ENCODE measurements at places on chromosomes 3 and 15.

GRCh38 chr3:179882292-179882691, 154.4 kb downstream of the PEX5L start:
- DNase-seq, result no peak

DNA sequence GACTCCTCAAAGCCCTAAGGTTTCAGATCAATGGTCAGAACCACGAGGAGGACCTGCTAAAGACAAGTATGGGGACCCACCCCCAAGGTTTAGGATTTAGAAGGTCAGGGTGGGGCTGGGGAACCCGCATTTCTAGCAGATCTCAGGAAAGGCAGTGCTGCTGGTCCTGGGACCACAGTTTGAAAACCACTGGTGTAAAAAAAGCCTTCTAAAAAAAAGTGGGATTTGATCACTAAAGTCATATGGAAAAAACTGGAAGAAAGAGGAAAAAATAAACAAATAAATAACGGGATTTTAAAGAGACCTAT, 832 bp downstream of the SLC41A3 start:
- no peak for DNase-seq

GRCh38 chr3:167854846-167855245, 119.3 kb downstream of the SERPINI1 start:
- no peak for DNase-seq

DNA sequence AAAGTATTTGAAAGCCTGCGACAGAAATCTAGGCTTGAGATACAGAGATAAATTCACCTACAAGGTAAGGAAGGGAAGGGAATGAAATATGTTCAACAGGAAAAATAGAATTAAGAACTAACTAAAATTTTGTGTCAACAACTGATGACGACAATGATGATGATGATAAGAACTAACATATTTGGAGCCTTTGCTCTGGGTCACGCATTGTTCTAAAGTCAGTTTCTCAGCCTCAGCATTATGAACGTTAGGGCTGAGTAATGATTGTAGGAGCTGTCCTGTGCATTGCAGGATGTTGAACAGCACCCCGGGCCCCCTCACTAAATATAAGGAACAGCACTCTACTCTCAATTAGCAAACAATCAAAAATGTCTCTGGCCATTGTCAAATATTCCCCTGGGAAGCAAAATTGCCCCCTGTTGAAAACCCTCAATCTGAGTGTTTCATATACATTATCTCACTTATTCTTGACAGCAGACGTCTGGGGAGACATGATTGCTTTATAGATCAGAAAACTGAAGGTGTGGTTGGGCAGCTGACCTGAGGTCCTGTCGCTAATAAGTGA, 88.5 kb downstream of the ERC2 start:
- DNase-seq, result no peak

- DNase-seq, result no peak
Observed at GRCh38 chr3:106466881-106467280, 598.1 kb upstream of the CBLB start.

DNA sequence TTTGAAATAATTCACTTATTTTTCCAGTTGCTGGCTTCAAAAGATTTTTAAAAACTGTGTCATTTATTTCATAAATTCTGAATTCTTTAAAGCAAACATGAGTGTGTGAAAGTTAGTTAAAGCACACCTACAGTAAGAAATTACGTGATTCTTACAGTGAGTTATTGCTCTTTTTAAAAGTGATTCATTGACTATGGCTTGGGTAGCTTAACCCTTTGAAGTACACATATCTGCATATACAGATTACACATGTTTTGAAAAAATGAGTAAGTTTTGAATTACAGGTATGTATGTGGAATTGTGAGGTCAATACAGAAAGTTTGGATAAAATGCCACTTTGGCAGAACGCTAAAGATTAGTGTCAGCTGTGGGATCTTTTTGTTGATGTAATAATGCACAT, 64.5 kb upstream of the MBNL1 start:
- DNase-seq, result no peak

- no peak for DNase-seq
Observed at GRCh38 chr15:74399100-74399499, 31.7 kb upstream of the CYP11A1 start.

- DNase-seq, result no peak
Observed at GRCh38 chr15:48643776-48644466, 1.6 kb downstream of the FBN1 start.

- DNase-seq, result no peak
Observed at GRCh38 chr15:29220852-29221251, 48.8 kb downstream of the NSMCE3 start.

GRCh38 chr15:39304201-39304841, 276.6 kb upstream of the THBS1 start:
- no peak for DNase-seq

- DNase-seq, result no peak
Observed at GRCh38 chr3:97823046-97824004, 1.5 kb downstream of the CRYBG3 start.

- DNase-seq, result no peak
Observed at GRCh38 chr3:182370949-182371348, 422.4 kb upstream of the ATP11B start.

DNA sequence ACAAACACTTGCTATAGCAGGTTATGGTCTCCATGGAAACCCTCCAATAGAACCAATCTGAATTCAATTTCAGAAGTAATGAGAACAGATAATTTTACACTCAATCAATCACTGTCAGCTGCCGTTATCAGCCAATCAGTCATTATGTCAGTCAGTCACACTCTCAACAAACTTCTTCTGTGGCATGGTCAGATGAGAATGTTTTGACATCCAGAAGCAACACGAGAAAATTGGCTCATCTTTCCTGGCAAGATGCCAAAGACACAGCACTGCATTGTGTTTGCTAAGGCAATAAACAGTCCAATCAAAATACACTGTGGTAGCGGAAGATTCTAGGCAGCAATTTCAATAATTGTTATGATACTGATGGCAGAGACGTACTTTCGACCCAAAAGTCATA, 190.7 kb downstream of the RORA start:
- DNase-seq, result no peak

- DNase-seq, result no peak
Observed at GRCh38 chr15:86773736-86774135, 694.1 kb downstream of the AGBL1 start.

GRCh38 chr15:57559875-57560274, 31.8 kb upstream of the MYZAP start:
- no peak for DNase-seq

DNA sequence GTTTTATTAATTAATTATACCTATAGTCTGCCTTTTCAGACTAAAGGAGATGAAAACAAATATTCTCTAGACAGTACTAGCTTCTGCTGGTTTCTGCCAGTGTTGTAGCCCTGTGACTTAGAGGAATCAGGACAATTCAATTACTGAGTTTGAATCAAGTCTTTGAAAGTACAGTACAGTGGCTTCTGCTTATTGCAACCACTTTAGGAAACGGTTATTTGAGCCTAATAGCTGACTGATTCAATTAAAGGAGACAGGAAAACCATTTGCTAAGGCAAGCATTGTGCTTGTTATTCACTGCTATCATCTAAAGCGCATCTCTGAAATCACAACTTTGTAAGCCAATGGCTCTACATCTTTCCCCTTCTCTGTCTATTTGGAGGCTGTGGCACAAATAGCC, 90.1 kb upstream of the ARL6 start:
- DNase-seq, result no peak

DNA sequence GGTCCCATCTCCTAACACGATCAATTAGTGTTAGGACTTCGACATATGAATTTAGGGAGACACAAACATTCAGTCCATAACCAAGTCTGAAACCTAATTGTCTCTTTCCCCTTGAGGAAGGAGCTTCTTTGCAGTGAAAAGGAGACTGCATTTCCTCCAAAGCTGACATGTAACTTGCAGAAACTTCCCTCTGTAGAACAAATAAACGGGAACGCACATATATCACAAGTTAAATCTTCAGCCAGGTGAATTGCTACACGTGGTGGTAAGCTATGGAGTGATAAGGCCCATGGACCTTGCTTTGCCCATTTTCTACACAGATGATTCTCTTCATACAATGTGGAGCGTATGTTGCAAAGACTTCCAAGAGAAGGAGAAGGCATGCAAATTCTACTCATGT, 47.1 kb upstream of the LIPC start:
- DNase-seq, result no peak

- DNase-seq, result no peak
Observed at GRCh38 chr3:194050782-194051320, 85.1 kb upstream of the HES1 start.

DNA sequence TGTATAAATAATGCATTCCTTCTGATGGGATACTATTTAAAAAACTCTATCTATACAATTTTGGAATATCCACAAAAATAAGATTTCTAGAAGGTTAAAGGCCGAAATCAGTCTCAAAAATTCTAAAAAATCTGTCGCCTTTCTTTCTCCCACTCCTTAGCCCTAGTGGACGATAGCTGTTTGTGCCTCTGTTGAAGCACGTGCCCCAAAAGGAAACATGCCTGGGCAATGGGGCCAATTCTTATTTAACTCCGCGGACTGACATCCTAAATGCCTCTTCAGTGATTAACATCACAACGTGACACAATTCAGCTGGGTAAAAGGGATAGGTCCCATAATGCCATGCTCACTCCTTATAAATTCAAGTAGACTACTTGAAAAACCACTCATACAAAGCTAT, 65.1 kb downstream of the GAP43 start:
- no peak for DNase-seq

DNA sequence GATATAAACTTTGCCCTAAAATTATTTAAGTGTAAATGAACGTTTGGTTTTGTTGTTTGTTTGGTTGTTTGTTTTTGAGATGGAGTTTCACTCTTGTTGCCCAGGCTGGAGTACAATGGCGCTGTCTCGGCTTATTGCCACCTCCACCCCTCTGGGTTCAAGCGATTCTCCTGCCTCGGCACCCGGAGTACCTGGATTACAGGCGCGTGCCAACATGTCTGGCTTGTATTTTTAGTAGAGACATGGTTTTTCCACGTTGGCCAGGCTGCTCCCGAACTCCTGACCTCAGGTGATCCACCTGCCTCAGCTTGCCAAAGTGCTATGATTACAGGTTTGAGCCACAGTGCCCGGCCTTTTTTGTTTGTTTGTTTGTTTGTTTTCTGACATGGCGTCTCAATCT, 87.9 kb upstream of the CHD2 start:
- DNase-seq, result no peak

GRCh38 chr15:49895347-49896223, 223.4 kb downstream of the ATP8B4 start:
- DNase-seq, result no peak

DNA sequence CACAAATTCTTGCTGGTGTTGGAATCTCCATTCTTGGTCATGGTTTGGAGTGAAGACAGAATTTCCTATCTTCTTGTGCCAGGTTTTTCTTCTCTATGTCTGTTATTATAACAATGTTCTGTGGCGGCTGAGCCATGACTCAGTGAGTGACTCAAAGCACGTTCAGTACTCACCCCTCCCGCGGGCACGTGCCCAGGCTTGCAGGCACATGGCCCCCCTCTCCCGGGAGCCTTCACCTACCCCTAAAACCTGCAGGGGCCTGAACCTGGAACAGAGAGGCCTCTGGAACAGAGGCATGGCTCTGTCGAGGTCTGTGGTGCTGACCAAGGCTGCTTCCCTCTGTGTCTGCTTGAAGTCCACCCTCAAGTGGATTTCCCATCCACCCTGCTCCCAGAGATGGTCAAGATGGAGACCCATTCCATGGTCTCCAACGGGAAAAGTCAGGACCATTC, 27.6 kb downstream of the PLXNB1 start:
- DNase-seq, result no peak

GRCh38 chr3:171700653-171701052, 109.6 kb downstream of the PLD1 start:
- no peak for DNase-seq

- DNase-seq, result no peak
Observed at GRCh38 chr3:126351771-126352475, 5.3 kb downstream of the KLF15 start.

DNA sequence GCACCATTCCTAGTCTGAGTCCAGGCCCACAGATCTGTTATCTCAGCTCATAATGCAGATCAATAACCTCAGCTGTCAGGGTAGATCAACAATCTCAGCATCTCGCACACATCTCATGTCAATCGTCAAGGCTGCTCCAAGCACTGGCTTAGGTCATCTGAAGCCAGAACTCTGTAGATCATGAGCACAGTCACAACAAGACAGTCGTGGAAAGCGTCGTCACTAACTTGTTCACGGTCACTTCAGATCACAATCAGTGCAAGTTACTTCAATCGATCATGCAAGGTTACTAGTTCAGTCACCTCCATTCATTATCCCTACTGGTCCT, 71.8 kb downstream of the RBPMS2 start:
- no peak for DNase-seq

- DNase-seq, result no peak
Observed at GRCh38 chr3:61690016-61690415, 128.6 kb downstream of the PTPRG start.

- no peak for DNase-seq
Observed at GRCh38 chr3:169383770-169384169, 279.7 kb downstream of the MECOM start.
